ENCODE measurements at places on chromosomes 11 and 22.

DNA sequence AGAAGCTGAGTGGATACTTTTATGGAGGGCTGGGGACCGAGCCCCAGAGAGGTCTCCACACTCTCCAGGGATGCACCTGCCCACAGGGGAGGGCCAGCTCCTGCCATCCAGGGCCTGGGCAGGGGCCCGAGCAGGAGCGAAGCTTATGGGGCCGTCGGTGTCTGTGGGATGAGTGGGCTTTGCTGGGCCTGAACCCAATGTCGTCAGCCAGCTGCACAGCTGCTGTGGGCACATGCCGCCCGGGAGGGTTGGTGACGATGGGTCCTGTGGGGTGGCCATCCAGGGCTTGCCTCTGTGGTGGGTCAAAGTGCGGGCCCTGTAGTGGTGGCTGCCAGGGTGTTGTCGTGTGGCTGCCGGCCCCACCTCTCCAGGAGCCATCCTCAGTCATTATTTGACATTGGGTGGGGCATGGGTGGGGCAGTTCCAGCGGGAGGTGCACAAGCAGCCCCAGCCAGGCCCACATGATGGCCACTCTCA, 447.1 kb downstream of the TBC1D22A start:
- DNase-seq, result peak; percentile 93

GRCh38 chr11:87851234-87851633, 324.0 kb downstream of the RAB38 start:
- no peak for DNase-seq

DNA sequence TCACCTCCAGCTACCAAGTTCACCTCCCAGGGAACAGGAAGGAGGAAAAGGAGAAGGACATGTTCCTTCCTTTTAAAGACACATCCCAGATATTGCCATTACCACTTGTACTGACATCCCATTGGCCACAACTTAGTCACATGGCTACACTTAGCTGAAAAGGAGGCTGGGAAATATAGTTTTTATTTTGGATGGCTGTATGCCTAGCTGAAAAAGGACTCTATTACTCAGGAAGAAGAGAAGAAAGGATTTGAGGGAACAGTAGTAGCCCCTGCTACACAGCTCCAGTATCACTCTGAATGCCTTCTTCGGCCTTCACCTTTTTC, 2.1 kb upstream of the APOA5 start:
- no peak for DNase-seq

DNA sequence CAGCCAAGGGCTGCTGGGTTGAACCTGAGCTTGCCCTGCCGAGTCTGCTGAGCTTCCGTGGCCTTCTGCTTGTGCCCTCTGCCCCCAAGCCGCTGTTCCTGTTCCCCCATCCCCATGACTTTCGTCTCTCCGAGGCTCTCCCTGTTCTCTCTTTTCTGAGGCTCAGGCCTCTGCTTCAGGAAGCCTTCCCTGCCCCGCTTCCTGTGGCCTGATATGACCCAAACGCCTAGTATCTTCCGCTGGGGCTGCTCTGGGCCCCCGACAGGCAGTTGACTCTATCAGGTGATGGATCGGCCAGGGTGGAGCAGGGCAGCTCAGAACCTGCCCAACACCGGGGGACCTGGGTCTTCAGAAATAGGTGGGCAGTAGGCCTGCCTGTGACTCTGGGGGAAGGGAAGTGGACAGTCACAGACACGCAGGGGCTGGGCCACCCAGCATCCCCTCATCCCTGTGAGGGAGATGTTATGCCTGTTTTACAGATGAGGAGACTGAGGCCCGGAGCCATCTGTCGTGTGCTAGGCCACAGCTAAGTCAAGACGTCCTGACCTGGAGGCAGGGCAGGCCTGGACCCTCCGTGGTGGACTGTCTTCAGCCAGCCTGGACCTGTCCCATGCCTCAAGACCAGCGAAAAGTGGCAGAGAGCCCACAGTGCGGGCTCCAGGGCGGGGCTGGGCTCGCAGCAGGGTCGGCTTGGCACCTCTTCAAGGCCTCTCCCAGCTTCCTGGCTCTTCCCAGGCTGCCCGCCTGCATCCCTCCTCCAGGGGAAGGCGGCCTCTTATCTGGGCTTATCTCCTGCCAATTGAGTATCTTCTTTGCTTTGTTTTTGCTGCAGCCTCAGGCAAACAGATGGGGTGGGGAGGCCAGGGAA, 16.2 kb downstream of the BAD start:
- no peak for DNase-seq

GRCh38 chr11:20275987-20276965, 87.2 kb upstream of the HTATIP2 start:
- DNase-seq, result no peak

DNA sequence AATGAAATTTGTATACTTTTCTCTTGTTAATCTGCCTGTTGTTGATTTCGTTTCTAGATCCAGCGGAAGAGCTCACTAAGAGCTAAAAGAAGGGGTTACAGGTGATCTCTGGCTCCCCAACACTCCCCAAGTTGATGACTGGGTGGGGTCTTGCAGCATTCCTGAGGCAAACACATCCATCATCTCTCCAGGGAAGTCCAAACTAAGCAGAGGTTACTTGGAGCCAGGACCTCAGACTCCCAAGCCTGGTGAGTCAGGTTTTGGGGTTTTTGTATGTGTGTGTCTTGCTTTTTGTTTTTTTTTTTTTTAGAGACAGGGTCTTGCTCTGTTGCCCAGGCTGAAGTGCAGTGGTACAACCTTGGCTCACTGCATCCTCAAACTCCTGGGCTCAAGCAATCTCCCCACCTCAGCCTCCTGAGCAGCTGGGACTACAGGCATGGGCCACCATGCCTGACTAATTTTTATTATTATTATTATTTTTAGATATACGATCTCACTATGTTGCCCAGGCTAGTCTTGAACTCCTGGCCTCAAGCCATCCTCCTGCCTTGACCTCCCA, 11.5 kb upstream of the RPS3 start:
- DNase-seq, result no peak

DNA sequence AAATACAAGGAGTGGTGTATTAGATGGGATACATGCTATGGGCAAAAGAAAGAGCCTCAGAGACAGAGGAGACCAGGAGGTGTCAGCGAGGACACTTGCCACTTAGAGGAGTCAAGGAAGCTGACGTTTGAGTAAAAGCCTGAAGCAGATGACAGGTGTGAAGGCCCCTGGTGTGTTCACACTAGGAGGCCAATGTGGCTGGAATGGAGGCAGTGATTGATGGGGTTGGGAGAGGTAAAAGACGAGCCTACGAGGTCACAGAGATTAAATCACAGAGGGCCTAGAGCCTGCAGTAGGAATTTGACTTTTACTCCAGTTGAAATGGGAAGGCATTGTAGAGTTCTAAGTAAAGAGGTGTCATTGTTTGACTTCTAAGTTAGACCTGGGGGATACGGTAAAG, 12.0 kb upstream of the GDPD5 start:
- DNase-seq, result no peak

GRCh38 chr22:48850658-48851287, 976.9 kb downstream of the BRD1 start:
- no peak for DNase-seq

- DNase-seq, result no peak
These were observed 66.5 kb upstream of the CLMP start for GRCh38 chr11:123261345-123262106.

DNA sequence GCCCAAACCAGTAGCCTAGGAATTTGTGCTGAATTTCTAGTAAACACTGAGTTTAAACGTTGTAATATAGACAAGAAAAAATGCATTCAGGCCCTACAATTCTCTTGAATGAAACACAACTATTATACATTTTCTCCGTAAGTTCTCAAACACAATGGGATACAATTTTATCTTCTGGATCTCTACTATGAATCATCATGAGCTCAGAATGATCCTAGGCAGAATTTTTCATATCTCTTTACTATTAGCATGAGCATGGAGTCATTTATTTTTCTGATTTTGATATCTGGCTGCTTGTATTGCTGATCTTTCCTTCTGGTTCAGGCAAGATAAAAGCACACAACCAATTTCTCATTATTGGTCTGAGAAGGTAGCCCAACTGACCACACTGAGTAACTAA, 1123.4 kb upstream of the RAG2 start:
- no peak for DNase-seq

- DNase-seq, result no peak
These were observed 792 bp upstream of the ADAMTS8 start for GRCh38 chr11:130429120-130429681.

GRCh38 chr11:106421676-106422292, 344.3 kb downstream of the AASDHPPT start:
- DNase-seq, result no peak

DNA sequence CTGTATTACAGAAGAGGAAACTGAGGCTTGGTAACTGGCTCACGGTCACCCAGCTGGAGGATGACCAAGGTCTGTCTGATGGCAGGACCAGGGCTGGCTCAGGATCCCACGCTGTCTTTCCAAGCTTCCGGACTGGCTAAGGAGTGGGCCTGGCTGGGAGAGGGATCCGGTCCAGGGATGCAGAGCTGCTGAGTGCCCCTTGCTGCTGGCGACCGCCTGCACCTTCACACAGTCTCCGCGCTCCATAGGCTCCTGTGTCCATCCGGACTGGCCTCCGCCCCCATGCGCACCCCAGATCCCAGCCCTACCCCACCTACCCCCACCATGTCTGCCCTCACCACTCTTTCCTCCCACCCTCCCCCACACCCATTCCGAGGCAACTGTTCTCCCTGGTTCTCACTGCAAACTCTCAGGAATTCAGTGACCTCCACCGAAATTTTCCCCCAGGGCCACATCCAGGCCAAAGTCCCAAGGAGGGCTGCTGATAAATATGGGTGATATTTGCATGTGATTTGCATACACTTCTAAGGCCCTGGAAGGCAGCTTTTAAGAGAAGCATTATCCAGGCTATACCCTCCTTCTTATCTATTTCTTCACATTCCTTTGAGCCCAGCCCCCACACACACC, 48.5 kb upstream of the SLC35C1 start:
- no peak for DNase-seq

DNA sequence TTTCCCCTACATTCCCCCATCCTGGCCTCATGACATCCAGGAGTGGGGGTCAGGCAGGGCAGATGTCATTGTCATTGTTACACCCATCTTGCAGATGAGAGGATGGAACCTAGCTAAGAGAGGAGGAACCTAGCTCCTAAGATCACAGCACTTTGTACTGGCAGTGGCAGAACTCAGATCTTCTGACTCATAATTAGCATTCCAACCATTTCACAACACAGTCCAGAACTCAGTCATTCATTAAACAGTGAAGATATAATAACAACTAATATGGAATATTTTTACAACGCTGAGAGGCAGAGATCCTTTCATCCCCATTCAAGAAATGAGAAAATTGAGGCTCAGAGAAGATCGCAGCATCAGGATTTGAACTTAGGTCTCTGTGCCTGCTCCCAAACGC, 127.8 kb downstream of the CHST1 start:
- no peak for DNase-seq

- no peak for DNase-seq
These were observed 57.1 kb upstream of the CREB3L1 start for GRCh38 chr11:46220313-46220712.

- DNase-seq, result no peak
These were observed 83.6 kb downstream of the MORC2 start for GRCh38 chr22:30885001-30885366.

DNA sequence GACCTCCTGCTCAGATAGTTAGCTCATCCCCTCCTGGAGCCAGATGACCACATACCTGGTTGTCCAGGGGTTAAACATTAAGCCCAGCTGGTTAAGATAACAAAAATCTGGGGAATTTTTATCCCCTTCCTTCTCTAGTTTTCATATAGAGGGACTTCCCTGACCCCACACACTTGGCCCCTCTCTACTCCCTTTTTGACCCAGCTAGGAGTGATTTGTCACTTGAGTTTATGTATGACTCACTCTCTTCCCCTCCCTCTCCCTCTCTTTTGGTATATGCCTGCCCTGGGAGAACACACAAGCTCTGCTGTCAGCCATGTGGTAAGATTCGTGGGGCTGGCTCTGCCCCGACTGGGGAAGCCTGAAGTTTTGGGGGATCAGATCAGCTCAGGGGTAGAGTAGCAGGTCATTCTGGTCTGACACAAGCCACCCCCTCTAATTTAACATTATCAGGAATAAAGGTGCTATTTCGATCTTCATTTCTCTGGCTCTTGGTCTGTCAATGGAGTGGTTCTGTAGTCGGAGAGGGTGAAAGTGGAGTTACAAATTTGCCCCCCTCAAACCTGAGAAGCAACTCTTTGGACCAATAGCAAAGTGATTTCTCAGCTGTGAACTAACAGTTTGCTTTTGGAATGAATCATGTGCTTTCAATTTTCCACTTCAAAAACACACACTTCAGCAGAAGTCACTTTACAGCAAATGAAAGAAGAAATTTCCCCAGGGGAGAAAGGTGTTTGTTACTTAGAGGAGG, 415.3 kb upstream of the CADM1 start:
- DNase-seq, result no peak

DNA sequence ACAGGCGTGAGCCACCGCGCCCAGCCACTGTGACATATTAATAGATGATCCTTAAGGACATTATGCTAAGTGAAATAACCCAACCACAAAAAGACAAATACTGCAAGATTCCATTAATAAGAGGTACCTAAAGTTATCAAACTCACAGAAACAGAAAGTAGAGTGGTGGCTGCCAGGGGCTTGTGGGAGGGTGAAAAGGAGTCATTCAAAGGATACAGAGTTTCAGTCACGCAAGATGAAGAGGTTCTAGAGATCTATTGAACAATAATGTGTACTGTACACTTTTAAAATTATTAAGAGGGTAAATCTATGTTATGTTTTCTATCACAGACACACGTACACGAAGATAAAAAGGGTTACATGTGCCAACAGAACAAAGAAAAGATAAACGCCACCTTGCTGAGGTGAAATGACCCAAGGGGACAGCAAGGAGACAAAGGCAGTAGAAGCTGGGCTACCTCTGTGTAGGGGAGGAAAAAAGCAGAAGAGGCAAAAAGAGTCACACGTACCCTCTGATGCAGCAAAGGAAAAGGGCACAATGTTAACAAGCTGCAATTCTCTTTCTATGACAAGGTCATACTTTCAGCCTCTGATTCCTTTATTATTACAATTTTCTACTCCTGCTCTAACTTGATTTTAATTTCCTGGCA, 65.3 kb downstream of the AMBRA1 start:
- DNase-seq, result no peak

DNA sequence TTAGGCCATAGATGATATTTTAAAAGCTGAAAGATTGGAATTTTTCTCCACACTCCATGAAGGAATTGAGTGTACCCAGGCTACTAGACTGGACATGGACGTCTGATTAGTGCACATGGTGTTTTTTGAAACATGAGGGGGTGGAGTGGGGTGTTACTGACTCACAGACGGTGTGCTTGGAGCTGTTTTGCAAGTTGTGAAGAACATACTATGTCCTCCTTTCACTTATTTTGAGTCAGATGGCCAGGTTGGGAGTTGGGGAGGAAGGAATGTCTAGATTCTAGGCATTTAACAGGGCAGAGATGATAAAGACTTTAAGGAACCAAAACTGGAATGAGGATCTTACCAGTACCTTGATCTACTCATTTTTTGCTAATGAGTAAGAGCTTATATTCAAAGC, 158.1 kb upstream of the MTNR1B start:
- no peak for DNase-seq

GRCh38 chr11:72008728-72009127, 10.0 kb downstream of the IL18BP start:
- DNase-seq, result no peak

All from vagina (tissue), 2 donors.